ENCODE measurements at places on chromosomes 4 and X. TPM values are rescaled to one million over a fixed set of nuclear protein-coding genes. Genes with fewer than 3 reads are reported as not detected.

- no peak for DNase-seq
Observed at GRCh38 chr4:169256856-169257761, 13.6 kb downstream of the SH3RF1 start.

C4orf46 gene
- 15.5 TPM for polyA plus RNA-seq

DCAF8L1 gene
- not detected for polyA plus RNA-seq

PDE6B gene
- 16.1 TPM for polyA plus RNA-seq

MAP9 gene
- polyA plus RNA-seq, result 3.5 TPM

ADH7 gene
- not detected for polyA plus RNA-seq

GASK1B gene
- polyA plus RNA-seq, result 46.4 TPM

ANTXR2 gene
- 98.0 TPM for polyA plus RNA-seq

Measured in forelimb muscle (tissue), 1 donor.